ENCODE measurements at places on chromosomes 7 and 10.

DNA sequence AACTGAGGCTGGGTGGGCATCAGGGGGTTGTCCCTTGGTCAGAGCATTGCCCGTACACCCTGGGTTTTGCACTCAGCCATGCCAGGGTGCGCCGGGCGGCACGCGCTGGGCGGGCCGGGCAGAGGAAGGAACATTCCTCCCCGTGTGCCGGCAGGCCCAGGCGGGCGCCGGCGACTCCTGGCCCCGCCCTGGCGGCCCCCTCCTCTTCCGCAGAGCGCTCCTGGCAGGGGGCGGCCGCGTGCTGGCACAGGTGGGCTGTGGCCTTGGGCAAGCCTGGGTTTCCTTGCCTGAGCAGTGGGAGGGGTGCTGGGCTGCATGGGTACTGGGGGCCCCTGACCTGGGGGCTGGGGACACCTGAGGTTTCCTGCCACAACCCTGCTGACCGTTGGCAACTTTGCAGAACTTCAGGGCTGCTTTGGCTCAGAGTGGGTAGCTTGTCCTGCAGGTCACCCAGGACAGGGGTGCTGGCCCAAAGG lies 3.9 kb downstream of the LFNG start:
- no peak for DNase-seq

DNA sequence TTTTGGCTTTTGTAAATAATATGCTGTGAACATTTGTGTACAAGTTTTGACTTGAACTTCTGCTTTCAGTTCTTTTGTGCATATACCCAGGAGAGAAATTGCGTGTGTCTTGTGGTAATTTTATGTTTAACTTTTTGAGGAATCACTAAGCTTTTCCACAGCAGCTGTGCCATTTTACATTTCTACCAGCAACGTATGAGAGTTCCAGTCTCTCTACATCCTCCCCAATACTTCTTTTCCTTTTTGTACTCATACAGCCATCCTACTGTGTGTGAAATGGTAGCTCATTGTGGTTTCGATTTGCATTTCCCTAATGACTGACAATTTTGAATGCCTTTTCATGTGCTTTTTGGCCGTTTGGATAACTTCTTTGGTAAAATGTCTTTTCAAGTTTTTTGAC lies 66.3 kb upstream of the INHBA start:
- DNase-seq: no peak

GRCh38 chr7:5367661-5368060 lies 56.0 kb downstream of the TNRC18 start:
- no peak for DNase-seq

DNA sequence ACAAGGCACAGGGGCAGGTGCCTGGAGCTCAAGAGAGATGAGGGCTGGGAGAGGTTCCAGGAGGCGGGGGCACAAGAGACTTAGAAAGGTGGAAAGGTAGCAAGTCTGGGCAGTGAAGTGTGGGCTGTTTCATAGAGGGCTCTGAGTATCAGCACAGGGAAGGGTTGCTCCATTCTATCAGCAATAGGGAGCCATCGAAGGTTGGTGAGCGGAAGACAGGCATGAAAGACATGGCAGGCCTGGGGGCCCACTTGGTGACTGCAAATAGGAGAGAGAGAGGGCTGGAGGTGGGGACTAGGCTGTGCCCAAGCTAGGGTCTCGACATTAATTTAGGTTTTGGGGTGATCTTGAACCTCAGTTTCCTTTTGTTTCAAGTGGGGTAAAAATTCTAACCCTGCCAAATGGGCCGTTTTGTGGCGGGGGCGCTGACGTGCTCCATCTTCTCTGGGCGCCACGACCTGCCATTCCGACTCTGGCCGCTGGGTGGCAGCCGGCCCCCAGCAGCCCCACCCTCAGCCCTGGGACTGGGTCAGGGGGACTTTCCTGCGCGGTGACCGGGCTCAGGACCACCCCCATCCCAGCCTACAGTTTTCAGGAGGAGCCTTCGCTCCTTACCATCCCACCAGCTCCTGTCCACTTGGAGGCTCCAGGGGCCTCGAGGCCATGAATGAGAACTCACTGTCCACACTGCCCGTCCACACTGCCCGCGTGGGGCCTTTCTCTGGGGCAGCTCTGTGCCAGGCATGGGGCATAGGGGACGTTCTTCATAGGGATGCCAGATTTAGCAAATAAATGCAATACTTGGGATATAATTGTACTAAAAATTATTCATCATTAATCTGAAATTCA lies 37.2 kb upstream of the PCBD1 start:
- DNase-seq: peak; percentile 83

DNA sequence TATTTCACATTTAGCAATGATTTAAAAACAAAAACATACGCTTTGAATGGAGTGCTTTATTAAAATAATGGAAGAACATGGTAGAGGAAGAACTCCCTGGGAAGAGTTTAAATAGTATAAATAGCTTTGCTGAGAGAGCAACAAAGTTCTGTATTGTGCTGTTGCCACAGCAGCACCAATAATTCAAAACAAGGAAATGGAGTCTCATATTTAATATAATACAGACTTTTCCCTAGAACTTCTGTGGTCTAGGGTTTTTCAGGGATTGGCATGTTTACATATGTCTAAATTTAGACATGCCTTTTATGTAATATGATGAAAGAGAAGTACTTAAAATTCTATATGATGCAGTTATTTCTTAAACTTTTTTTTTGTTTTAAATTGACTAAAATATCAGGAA lies 217.2 kb upstream of the HDAC9 start:
- DNase-seq: no peak

GRCh38 chr10:83166344-83166743 lies 973.0 kb upstream of the GHITM start:
- peak; percentile 28 for DNase-seq

DNA sequence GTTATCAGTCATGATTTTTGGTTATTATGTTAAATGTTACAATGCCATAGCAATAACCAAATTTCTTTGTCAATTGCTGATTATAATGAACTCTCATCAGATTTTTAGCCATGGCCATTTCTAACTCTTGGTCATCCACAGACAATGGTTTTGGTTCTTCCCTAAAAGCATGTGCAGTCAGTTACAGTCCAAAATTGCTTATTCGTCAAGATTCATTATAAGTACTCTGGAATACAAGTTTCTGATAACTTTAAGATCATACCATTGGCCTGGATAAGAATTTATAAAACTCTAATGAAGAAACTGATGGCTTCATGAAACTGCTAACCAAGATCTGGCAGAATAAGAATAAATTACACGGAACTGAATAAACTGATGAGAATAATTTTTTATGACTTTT lies 50.9 kb downstream of the PDZD8 start:
- DNase-seq: no peak

DNA sequence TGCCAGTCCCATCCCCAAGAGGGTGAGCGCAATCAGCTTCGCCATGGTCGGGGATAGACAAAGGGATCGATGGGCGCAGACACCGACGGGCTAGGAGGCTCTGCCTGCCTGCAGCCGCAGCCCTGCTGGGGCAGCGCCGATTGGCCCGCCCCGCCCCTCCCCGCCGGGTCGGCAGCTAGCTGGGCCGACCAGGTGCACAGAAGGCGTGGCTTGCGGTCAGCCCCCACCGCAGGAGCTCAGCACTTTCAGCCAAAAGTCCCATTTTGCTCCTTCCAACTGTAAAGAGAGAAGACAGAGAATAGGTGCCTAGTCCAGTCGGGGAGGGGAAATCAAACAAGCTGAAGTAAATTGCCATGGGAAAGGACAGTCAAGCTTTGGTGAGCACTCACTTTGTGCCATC lies at the start of gene PON1:
PON1 (minus strand) TSS at position 102 of the 400 bp plus-strand sequence; CDS start at position 45, 57 bp downstream.
- no peak for DNase-seq

DNA sequence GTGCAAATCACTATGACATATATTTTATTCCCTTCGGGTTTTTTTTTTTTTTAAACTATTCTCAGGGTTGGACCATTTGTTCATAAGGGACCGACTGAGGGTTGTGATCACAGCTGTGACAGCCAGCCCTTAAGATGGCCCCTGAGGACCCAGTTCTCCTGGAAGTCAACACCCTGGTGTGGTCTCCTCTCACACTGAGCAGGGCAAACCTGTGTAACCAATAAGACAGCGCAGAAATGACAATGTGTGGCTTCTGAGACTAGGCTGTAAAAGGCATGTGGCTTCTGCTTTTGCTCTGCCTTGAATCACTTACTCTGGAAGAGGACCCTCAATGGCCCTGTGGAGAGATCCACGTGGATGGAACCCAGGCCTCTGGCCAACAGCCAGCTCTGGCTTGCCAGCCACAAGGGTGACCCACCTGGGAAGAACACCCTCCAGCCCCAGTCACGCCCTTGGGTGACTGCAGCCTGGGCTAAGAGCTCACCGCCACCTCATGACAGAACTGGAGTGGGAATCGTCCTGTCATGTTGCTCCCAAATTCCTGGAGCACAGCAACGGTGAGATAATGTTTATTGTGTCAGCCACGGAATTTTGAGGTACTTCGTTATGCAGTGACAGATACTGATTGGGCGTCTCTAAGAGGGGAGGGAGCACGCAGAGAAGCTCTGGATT lies 127.1 kb downstream of the CLEC2L start:
- no peak for DNase-seq

Data from Caco-2 (cell line).